ENCODE measurements at places on chromosomes 5 and 9. TPM values are rescaled to one million over a fixed set of nuclear protein-coding genes. Genes with fewer than 3 reads are reported as not detected.

DNA sequence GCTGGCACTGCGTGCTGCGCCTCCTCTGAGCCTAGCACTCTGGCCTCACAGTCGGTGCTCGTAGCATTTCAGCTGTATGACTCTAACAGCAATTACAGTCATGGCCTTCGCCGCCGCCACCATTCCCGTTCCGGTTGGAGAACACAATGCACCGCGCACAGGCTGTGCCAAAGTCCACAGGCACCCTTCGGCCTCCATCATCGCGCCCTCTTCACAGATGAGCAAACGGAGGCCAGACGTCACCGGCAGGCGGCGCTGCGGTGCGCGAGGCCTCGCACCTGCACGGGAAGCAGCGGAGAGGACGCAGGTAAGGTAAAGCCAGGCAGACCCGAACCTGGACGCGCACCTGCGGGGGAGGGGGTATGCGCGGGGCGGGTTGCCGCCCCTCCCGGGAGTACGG, 128.9 kb downstream of the BARX1 start:
- no peaks in the 10 kb centered on the region for H3K36me3 ChIP-seq
- H3K27ac ChIP-seq, result no peak overlapping the region
- H3K4me3 ChIP-seq, result no peak overlapping the region
- H3K27me3 ChIP-seq, result peaks cover 50% of the 10 kb centered on the region
- no peak for DNase-seq

Gene UBTD2
- 18.8 TPM for total RNA-seq

Gene CTXN3
- total RNA-seq, result not detected

Gene NUTM2G
- total RNA-seq, result not detected

Measured in Calu3 (cell line).